ENCODE measurements at places on chromosomes 2 and 18.

GRCh38 chr2:59985923-59986322 lies 567.5 kb downstream of the BCL11A start:
- DNase-seq: no peak

DNA sequence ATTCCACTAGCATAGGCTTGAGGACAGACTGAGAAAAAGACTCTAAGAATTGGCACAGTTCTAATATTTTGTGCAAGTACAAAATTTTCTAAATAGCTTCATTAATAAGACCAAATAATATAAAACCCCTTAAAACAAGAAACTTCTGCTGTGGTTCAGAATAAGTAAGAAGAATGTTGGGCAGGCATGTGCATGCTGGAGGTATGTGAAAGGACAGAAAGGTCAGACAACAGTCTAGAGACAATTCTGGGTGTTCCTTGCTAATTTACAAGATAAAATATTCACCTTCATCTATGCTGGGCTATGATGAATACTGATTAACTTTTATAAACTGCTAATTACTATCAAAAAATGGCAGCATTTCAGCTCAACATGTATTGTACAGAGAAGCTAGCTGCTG lies 14.9 kb downstream of the CEBPZOS start:
- DNase-seq: no peak

GRCh38 chr2:21406386-21406785 lies 282.6 kb downstream of the TDRD15 start:
- no peak for DNase-seq

GRCh38 chr18:58407263-58407648 lies 221.6 kb downstream of the ALPK2 start:
- DNase-seq: no peak

GRCh38 chr2:74091391-74091790 lies 56.3 kb downstream of the BOLA3 start:
- no peak for DNase-seq

DNA sequence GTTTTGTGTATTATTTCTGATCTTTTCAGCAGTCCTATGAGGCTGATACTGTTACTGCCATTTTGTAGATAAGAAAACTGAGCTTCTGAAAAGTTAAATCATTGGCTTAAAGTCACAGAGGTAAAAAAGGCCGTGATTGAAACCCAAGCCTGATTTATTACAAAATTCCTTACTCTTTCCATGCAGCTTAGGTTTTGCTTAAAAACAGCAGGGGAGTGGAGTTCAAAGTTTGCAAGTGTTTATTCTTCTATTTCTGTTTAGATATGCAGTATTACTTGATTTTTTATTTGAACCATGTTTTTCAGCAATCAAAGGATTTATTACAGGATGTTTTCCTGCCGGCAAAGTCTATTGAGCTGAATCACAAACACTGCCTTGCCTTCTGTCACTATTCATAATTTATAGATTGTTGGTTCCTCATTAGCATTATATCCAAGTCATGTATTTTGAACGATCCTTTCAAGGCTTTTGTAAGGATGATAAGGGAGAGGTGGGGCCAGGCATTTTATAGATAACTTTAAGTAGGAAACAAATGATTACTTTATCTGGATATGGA lies 31.9 kb upstream of the MSTN start:
- DNase-seq: no peak

DNA sequence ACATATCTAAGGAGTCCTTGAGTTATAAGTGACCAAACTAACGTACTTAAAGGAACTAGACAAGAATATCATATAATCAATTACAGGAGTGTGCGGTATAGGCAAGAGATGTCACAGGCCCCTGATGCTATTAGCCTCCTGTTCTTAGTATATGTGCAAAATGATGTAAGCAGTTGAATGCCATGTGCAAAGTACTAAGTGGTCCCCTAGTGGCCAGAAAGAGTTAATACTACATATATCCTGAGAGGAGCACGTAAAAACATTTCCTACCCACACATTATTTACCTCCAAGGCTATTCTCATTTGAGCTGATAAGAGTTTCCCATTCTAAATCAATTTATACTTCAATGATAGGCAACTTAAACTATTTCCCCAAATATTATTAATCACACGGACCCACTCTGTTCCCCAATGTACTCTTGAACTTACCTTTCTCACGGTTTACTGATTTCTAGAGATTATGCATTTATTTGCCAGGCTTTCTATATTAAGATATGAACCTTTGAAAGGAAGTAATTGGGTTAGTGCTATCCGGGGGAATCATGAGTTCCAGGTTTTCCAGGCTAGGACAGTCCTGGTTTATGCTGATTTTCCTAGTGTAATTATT lies 158.0 kb upstream of the KLHL14 start:
- no peak for DNase-seq
